RWPE2 (cell line): ENCODE measurements at places on chromosomes 2 and 18.

- DNase-seq = peak; percentile 45
Measured at GRCh38 chr2:28395334-28396061, 2.8 kb downstream of the FOSL2 start.

GRCh38 chr2:64629329-64629781 lies 24.4 kb downstream of the SERTAD2 start:
- DNase-seq = no peak

DNA sequence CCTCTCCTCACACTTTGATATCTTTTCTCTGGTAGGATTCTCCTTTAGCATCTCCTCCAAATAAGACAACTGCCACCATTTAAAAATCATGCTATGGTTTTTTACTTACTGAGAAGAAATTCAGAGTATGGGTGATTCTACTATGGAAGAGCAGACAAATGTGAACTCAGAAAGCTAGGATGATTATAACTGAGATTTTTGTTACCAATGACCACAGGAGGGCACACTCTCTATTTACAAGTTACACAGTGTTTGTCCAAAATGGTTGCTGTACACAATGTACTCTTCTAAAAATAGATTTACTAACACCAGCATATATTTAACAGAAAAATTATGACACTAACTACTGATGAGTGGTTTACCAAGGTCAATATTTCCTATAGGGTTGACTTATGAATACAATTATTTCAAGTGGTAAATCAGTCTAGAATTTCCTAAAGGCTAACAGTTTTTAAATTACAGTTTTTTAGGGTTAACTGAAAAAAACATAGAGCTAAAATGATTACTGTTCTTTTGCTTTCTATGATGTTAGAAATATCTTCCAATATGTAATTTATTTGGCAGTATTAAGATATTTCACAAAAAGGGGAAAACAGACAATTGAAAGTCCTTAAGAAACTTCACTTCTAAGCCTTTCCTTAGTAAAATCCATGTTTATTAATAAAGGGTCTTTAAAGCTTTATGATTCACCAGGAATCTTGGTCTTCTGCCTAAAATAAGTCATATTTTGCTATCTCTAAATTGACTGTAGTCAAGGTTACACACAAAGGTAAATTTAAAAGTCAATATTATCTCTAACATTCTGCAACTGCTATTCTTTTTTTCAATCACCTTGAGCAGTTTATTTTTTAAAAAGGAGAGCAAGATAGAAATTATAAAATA lies 57.2 kb downstream of the MAP4K3 start:
- no peak for DNase-seq

DNA sequence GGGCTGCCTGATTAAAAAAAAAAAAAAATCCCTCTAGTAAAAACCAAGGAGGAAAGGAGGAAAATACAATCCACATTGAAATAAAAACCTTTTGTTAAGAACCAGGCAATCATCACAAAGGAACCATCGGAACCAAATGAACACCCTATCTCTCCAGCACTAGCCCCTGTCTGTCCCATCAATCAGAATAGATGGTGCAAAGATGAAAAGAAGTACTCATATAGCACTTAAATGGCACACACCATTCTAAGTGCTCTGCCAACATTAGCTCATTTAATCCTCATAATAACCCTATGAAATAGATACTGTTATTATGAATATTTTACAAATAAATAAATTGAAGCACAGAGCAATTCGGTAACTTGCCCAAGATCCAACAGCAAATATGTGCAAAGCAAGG lies 38.5 kb downstream of the LRP2 start:
- DNase-seq = no peak

- DNase-seq = no peak
Measured at GRCh38 chr2:13230221-13230620, 513.5 kb downstream of the TRIB2 start.

DNA sequence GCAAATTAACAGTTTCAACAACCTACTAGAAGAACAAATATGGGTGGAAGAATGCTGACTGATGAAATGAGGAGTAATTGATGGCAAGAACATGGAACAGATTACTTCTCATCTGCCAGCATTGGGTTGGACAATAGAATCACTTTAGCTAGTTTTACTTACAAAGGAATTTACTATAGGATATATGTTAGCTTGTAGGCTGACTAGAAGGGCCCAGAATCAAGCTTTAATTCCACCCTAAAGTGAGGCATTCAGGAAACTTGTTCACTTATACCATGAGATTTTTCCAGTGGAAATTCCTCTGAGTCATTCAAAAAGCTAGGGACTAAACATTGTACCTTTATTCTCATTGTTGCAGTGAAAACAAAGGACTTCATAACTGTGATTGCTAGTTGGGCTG lies 5.0 kb upstream of the ZSWIM2 start:
- DNase-seq = no peak

DNA sequence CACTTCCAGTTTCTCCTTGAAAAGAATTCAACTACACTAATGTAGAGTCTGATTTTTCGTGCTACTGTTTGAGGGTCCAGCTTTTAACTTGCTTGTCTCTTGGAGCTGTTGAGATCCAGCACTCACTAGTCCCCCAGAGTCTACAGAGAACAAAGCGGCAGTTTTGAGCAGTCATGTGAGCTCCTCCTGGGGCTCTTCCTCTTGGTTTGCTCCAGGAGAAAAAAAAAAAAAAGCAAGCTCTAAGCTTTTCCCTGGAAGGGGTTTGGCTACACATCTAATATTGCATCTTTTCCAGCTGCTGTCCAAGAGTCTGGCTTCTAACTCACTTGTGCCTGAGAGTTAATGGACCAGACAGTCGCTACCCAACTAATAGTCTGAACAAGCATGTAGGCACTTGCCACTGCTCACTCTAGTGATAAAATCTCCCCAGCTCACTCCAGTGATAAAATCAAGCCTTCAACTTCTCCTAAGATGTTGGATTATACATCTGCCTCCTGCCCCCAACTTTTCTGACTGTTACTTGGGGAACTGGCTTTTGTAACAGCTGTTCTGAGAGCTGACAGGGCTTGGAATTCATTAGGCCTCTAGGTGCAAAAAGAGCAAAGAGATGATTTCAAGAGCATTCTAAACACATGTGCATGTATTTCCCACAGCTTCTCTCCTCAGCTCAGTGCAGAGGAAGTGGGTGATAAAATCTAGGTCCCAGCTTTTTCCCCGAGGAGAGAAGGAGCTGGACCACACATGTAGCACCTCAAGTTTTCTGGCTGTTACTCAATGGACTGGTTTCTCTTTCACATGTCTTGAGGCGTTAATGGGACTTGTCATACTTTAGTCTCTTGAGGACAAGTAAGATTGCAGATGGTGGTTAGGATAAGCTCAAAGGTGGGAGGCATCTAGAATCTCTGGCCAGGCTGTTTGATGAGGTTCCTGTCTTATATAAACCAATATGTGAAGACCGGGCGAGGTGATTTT lies 750.5 kb downstream of the LRP1B start:
- no peak for DNase-seq

- DNase-seq = no peak
Measured at GRCh38 chr2:241011751-241012510, 13.5 kb downstream of the SNED1 start.

GRCh38 chr2:75560768-75561565 lies at the start of gene EVA1A:
Gene EVA1A, minus strand, starts transcription at chr2:75560939. Its CDS starts 42,799 bp downstream, at chr2:75518140.
- peak; percentile 76 for DNase-seq

DNA sequence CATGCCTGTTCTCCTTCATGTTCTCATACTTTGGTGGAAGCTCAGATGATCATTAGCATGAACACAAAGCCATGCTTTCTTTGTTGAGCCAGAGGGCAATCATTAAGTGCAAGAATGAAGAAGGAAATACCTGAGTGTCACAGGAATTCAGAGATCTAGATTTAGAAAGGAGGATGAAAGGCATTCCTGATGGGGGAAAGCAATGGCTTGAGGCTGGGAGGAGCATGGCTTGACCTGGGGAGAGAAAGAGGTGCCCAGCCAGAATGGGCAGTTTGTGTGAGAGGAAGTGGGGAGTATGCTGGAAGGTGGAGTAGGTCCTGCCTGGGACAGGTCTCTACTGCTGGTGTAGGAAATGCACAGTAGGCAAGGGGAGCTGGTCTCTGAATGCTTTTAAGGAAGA lies 35.1 kb downstream of the SLC4A3 start:
- no peak for DNase-seq

GRCh38 chr2:26982102-26982742 lies 11.8 kb downstream of the MAPRE3 start:
- no peak for DNase-seq

- no peak for DNase-seq
Measured at GRCh38 chr2:205002390-205002789, 457.1 kb downstream of the PARD3B start.

- no peak for DNase-seq
Measured at GRCh38 chr2:214587442-214587841, 176.6 kb downstream of the VWC2L start.

DNA sequence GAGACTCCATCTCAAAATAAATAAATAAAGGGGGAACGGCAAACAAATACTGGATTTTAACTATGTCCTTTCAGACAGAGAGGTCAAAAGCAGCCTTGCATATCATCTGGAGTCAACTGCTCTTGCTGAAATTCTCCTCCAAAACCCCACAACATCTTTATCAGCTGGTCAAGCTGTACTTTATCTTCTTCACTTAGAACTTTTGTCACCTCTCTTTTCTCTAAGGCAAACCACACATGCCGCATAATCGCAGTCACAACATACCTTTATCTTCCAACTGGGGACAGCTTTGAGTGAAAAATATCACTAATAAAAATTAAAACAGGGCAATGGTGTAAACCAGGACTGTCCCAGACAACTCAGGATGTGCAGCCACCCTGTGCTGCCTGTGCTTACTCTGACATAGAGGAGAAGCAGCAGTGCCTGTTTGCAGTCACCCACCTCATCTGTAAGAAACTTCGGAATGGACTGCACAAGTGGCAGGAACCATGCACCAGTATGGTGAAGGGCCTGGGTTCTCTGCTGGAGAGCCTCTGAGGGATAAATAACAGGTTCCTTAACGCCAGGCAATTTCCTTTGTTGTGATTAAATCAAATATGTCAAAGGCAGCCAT lies 6.2 kb downstream of the MPPE1 start:
- no peak for DNase-seq

DNA sequence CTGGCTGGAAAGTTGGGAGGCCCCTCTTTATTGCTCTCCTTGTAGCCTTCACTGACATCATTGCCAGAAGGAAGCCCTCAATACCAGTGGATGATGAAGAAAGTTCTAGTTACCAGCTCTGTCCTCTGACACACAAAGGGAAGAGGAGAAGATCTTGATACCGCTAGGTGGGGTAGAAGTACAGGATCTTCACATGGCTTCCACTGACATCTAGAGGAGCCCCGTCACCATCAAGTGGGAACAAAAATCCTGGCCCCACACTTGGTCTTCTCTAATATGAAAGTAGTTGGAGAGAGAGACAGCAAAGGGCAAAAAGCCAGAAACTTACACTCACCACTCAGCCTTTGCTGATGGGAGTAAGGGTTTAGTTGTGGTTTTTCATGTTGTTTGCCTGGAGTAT lies 12.4 kb downstream of the XIRP2 start:
- no peak for DNase-seq

DNA sequence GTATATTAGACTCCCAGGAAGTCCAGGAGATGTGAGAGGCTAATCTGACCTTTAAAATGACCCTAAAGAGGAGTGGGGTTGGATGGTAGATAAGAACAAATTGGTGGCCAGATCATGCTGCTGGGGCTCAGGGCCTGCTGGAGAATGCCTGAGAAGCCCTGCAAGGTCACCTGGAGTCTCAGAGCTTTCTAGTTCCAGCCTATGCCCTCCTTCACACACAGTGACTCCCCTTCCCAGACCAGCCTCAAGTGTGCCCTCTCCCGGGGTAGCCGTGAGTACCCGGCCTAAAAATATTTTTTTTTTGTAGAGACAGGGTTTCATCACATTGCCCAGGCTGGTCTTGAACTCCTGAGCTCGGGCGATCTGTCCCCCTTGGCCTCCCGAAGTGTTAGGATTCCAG lies 44.2 kb upstream of the FZD5 start:
- no peak for DNase-seq

DNA sequence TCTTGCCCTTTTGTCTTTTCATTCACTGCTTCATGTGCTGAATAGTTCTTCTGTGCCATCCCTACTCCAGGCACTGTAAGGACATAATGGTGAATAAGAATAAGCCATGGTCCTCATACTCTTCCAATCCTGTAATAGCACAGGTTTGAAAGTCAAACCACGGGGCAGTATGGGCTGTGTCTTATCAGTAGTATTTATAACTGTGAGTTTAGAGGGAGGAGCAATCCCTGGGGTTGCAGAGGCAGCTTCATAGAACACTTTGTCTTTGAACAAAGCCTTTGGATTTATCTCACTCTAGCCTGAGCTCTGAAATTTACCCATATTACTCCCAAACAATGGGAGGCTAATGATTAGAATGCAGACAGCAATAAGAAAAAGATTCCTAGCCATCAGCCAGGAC lies 30.2 kb upstream of the ALK start:
- DNase-seq = no peak

DNA sequence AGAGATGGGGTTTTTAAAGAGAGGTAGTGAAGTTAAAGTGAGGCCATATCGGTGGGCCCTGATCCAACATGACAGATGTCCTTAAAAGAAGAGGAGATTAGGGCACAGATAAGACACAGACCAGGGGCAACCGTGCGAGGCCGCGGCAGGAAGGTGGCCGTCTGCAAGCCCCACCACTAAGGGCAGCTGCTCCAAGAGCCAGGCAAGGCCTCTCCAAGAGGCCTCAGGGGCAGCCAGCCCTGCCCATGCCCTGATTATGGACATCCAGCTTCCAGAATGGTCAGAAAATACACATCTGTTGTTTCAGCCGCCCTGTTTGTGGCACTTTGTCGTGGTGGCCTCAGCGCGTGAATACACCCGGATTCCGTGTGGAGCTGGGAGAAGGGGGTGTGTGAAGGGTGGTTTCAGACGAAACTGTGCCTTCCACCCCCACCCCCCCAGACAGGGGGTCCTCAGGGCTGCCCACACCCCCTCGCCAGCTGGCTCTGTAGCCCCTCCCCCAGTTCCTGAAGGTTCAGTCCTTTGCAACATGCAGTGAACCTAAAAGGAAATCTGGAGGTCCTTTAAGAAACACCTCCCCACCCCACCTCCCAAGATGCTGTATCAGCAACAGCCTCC lies 74.1 kb upstream of the SMAD7 start:
- DNase-seq = no peak

GRCh38 chr18:26621161-26622026 lies 73.0 kb upstream of the KCTD1 start:
- no peak for DNase-seq
